IMR-90 (cell line): ENCODE measurements at places on chromosomes 1 and 21.
A peak's percentile ranks its signal among the peaks of the same experiment; 100 is the strongest.

- DNase-seq, result no peak
Observed at GRCh38 chr1:43879996-43880395, 53.6 kb upstream of the ARTN start.

DNA sequence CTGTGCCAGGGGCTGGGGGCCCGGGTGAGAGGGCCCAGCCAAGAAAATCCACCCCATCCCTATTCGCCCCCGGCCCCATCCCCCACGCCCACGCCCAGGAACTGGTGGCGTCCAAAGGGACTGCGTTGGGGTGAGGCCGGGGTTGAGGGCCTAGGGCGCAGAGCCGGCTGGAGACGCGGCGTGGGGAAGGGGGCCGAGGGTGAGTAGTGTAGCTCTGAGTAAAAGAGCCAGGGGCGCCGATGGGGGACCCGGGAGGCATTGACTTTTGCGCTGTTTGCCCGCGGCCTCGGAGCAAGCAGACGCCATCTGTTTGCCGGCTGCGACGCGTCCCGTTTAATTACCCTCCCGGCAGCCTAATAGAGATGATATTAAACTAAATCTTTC lies 3.5 kb upstream of the DMRTA2 start:
- no peak for DNase-seq

DNA sequence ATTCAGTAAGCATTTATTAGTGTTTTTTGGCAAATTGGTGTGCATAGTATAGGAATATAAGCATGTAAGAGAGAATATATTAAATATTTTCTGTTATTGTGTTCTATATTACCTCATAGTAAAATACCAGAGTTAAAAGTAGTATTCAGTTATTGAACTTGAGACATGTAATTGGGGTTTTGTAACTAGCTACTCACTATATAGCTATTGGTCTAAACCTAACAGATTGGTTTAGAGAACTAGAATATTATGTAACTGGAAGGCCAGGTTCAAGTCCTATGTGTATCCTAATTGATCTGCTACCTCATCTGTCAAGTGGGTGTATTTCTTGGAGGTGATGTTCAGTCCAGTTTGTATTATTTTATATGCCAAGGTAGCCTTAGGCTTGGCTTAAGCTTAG lies 26.3 kb downstream of the CLIC4 start:
- no peak for DNase-seq

DNA sequence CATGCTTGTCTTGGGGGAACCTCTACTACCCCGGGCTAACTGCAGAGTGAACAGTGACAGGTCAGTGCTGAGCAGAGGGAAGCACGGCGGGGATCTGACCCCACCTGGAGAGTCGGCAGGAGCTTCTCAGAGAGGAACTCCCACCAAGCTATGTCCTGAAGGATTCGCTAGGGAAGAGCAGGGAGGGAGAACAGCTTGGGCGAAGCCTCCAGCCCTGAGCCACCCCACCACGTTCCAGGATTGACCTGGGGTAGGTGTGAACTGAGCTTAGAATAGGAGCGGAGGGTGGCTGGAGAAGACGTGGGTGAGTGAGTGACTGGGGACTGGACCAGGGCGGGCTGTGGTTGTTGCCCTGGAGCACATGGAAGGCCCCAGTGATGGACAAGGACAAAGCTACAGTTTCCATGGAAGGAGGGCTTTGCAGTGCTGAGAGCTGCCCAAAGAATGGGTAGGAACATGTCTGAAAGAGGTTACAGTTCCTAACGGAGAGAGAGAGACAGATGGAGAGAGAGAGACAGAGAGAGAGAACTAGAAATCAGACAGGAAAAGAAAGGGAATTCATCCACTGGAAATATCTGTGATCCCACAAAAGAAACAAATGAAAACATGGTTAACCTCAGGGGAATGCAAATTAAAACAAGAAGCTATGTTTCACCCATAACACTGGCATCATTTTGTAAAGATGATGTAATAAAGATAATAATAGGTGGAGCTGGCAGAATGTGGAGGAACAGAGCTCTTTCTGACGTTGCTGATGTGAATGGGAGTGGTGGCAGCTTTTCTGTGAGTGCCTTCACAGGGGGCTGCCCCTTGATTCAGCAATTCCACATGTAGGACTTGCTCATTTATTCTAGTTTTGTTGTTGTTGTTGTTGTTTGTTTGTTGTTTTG lies 17.2 kb downstream of the BSND start:
- peak; percentile 56 for DNase-seq

DNA sequence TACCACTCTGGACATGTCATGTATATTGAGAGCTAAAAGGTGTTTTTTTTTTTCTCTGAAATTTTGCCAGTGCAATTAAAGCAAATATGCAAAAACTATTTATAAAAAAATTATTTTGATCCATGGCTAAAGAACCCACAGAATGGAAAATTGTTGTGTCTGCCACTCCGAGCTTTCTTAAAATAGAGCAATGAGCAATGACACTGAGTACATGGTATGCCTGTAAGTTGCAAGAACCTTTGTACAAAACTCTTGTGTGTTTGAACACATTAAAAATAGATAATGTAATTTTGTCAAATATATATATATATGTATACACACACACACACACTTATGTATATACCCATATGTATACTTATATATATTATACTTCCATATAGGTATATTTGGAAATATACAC lies 1530.9 kb upstream of the B3GALT2 start:
- DNase-seq, result no peak

DNA sequence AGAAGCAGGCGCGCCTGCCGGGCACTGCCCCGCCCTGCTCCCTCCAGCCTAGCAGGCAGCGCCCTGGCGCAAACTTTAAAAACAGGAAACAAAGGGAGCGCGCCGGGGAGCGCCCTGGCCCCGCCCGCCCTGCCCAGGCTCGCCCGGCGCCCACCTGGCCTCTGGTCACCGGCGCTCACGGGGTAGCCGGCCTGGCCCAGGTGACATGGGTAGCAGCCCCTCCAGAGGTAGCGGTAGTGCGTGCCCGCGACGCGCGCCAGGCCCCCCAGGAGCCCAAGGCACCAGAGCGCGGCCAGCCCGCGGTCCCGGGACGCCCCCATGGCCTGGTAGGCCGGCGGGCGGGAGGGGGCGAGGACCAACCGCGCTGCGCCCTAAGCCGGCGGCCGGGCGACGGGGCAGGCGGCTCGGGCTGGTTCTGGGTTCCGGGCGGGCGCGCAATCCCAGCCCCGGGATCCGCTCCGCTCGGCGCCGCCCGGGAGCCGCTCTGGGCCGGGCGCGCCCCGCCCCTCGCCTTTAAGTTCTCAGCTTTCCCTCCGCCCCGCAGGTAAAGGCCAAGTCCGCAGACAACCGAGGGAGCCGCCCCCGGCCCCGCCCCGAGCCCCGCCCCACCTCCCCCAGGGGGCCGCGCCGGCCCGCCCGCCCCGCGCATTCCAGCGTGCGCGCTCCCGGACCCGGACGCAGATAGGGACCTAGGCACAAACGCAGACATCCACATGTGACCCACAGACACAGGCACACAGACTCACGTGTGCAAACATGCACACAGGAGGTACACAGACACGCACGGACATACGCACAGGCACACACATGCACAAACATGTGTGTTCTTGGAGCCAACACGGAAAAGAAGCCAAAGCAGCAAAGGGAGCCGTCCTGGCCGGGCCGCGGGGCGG lies 76.7 kb downstream of the ARHGEF16 start:
- DNase-seq, result peak; percentile 19

DNA sequence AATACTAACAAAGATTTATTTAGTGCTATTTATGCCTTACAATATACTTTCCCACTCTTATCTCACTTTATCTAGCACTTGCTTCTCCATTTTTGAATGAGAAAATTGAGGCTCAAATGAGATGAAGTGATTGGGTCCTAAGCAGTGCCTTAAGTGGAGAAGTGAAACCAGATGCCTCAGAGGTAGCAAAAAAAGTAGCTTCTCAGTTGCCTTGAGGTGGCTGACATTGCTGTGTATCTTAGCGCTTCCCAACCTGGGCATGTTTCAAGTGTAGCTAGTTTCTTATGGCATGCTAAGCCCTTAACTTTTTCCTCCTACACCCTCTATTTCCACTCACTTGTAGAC lies 390.4 kb downstream of the OMA1 start:
- no peak for DNase-seq

DNA sequence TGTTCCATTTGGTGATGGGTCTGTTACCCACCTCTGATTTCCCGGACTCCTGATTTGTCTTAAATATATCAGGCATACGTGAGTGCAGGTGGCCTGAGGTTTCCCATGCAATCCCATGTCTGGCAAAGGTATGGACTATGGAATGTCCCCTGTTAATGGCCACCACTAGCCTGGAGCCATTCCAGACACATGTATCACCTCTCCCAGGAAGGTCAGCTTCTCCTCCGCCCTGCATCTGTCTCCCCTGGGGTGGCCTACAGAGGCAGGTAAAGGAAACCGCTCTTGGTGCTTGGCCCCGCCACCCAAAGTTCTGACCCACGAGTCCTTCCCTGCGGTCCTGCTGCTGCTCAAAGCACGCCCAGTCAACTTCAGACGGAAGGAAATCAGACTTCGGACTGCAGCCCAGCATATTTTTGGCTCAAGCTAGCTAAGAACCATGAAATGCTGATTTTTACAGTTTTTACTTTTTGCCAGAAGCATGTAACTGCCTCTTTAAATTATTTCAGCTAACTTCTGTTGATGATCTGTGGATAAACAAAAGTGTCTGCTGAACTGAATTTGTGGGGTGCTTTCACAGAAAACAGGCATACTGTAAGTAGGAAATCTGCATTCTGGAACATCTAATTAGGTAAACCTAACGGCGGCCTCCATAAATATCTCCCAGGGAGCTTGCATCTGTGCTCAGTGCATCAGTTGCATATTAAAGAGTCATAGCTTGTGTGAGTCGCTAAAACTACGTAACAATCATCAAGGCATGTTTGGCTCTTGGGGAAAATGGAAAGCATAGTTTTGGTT lies 105.9 kb downstream of the PCP4 start:
- no peak for DNase-seq

- DNase-seq, result no peak
Observed at GRCh38 chr1:48224791-48225190, 2.3 kb downstream of the SLC5A9 start.

DNA sequence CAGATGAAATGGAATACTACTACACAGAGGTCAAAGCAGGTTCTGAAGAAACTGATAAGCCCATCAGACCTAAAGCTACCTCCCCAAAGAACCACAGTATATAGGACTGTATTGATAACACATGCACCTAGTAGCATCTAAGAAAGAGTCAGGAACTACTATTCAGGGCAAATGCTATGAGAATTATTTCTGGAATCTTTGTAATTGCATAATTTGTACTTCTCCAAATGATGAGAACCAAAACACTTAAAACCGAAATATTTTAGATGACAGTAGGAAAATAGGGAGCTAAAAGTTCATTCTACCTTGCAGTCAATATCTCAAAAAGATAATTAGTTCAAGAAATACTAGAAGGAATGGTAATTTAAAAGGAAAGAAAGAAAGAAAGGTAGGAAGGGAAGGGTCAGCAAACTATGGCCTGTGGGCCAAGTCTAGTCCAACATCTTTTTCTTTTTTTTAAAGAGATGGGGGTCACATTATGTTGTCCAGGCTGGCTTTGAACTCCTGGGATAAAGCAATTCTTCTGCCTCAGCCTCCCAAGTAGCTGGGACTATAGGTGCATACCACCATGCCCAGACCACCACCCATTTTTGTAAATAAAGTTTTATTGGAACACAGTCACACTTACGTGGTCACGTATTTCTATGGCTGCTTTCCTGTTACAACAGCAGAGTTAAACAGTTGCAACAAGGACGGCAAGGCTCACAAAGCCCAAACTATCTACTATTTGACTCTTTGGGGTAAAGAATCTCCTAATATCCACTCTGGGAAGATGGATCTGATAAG lies 24.0 kb downstream of the EGLN1 start:
- no peak for DNase-seq

- DNase-seq, result no peak
Observed at GRCh38 chr1:201295346-201295745, 12.0 kb downstream of the PKP1 start.

DNA sequence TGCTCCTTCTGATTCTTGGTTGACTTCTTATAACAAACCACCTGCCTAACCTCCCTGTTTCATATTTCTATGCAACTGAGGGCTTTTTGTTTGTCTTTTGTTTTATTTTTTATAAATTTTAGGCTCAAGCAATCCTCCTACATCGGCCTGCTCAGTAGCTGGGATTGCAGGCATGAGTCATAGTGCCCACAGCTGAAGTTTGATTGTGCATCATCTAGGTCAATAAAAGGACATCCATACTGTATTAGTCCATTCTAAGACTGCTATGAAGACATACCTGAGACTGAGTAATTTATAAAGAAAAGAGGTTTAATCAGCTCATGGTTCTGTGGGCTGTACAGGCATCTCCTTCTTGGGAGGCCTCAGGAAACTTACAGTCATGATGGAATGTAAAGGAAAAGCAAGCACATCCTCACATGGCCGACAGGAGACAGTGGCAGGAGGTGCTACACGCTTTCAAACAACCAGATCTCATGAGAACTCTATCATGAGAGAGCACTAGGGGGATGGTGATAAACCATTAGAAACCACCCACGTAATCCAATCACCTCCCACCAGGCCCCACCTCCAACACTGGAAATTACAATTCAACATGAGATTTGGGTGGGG lies 285.0 kb downstream of the SIPA1L2 start:
- DNase-seq, result peak; percentile 31

DNA sequence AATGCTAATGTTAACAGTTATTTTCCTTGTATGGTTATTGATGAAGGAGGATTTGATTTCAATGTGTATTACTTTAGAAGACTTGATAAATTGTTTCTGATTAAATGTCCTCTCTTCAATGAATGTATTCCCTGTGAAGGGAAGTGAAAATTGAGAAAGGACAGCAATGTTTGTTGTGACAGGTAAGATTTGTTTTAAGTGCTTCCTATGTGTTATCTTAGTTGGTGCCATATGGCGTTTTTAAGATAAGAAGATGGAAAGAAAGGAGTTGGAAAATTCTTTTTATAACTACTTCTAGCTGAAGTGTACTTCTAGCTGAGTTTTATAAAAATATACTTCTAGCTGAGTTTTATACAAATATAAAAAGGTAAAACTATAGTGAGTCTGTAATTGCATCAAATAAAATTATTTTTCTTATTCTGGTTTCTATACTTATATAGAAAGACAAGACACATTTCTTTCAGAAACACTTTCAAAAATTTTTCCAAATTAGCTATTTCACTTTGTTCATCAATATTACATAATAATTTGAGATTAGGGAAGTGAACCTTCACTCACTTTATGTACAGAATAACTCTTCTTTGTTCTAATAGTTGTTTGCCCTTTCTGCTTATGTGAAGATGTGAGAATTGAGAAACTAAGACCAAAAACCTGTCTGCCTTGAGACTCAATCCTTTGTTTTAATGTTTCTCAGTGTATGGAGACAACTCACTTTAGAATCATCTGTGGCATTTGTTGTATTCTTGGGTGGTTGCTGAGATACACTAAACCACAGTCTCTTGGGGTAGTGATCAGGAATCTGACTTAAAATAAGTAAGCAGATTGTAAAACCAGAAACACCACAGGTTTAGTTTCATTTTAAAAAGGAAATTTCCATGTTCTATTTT lies 382.9 kb upstream of the B3GALT2 start:
- DNase-seq, result peak; percentile 91

GRCh38 chr21:16198546-16198945 lies 468.8 kb downstream of the USP25 start:
- DNase-seq, result no peak
